ENCODE measurements at places on chromosomes 3 and 15.

DNA sequence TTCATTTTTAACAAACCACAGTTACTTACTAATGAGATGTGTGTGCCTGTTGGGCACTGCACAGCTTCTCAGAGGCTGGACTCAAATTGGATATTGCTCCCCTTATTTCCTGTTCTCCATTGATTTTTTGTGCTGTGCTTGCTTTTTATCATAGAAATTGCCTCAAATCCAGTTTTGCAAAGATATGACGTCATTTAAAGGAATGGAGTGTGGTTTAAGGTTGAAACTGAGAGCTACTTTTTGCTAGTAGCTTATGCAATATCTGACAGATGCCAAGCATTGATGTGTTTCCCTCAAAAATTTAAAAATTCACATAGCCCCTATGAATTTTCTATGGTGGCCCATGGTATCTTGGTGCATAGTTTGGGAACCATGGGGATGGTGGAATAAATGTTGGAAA, 67.7 kb upstream of the ROPN1 start:
- no peak for DNase-seq

GRCh38 chr3:141981084-141981483, 104.6 kb downstream of the ATP1B3 start:
- DNase-seq = no peak

- peak; percentile 52 for DNase-seq
Measured at GRCh38 chr3:58419780-58420507, 13.7 kb downstream of the PDHB start.

DNA sequence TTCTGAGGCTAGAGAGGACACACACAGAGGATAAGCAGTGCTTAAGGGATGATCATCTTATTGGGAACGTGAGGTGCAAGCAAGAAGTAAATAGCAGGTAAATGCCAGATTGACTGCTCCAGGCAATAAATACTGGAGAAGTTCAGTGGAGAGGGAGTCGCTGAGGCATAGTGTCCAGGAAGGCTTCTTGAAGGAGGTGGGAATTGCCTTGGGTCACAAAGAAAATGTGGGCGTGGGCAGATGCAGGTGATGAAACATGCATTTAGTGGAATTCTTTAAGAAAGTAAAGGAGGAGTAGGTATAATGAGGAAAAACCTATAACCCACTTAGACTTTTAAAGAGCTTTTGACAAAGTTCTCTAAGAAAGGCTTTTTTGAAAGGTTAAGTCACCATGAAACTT, 7.4 kb upstream of the SEMA5B start:
- DNase-seq = no peak

DNA sequence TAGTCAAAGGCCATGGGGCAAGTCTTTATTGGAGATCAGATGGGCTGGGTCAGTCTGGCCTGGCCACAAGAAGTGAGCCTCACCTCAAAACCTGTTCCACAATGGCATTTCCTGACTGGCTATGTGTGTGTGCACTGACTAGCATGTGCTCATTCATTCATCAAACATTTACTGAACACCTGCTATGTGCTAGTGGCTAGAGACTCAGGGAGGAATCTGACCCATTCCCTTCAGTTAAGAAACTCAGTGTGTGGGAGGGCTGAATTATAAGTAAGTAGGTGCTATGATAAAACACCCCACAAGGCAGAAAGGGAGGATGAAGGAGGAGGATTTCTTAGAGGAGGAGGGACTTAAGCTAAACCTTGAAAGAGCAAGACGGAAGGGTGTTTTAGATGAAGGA, 5.4 kb upstream of the CGNL1 start:
- DNase-seq = no peak

GRCh38 chr15:25701721-25702465, 161.2 kb downstream of the ATP10A start:
- DNase-seq = peak; percentile 34

GRCh38 chr15:81851757-81852156, 194.1 kb downstream of the MEX3B start:
- DNase-seq = no peak

DNA sequence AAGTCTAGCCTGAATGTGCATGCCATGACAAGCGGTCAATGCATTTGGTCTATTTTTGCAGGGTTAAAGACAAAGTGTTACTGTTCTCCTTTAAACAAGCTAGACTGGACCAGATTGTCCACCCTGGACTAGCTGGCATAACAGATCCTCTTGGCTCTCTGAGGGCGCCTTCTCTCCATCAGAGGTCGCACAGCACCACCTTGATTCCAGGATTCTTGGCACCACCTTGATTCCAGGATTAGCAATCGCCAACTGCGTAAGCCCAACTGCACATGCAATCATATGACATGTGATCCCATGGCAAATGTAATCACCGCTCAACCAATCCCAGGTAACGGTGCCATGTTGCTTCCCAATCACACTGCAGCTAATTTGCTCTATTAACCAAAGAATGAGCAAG, 98.6 kb downstream of the OXNAD1 start:
- no peak for DNase-seq

GRCh38 chr15:70523616-70524015, 239.7 kb downstream of the UACA start:
- peak; percentile 5 for DNase-seq

GRCh38 chr15:59376733-59377132, 4.1 kb upstream of the MYO1E start:
- no peak for DNase-seq

DNA sequence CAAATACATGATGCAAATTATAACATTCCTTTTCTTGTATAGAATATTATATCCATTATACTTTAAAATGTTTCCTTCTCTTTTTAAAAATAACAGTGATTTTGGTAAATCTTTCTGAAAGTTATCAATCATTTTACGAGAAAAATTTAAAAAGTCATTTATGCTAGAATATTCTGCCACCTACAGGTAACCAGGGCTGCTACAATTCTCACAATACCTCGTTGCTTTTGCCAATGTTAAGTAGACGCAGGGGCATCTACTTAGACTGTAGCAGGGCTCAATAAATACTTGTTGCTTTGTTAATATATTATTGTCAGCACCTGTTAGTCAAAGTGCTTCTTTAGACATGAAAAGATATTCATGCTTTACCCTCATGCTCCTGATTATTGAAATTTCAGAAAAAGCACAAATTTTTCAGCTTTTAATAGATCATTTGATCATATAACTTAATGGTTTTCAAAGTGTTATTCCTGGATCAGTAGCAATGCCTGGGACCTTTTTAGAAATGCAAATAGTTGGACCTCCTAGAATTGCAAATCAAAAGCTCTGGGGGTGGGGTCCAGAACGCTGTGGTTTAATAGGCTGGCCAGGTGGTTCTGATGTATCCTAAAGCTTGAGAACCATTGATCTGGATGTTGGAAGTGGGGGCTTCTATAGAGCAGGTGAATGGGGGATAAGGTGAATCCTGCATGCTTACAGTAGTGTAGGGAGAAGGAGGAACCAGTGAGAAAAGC, 223.6 kb upstream of the PDZRN3 start:
- DNase-seq = no peak

GRCh38 chr3:24261521-24261920, 233.1 kb downstream of the THRB start:
- DNase-seq = no peak

DNA sequence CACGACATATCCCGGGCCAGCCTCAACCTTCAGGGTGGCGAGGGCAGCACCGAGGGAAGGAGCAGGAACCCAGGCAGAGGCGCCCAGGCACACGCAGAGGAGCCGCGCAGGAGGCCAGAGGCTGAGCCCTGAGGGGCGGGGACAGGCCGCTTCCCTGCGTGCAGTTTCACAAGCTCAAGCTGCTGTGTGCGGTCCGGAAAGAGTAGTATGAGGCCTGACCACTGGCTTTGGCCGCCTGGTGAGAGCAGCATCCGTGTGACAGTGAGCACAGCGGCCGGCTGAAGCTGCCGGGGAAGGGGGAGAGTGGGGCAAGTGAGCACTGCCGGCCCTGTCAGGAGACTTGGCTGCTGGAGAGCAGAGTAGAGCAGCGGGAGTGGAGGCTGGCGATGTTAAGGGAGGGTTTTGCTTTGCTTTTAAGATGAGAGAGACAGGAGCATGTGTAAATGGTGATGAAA, 8.7 kb downstream of the ZDHHC19 start:
- no peak for DNase-seq

- DNase-seq = no peak
Measured at GRCh38 chr3:48426944-48427629, 2.8 kb downstream of the PLXNB1 start.

GRCh38 chr3:160124224-160124623, 101.0 kb upstream of the C3orf80 start:
- no peak for DNase-seq

DNA sequence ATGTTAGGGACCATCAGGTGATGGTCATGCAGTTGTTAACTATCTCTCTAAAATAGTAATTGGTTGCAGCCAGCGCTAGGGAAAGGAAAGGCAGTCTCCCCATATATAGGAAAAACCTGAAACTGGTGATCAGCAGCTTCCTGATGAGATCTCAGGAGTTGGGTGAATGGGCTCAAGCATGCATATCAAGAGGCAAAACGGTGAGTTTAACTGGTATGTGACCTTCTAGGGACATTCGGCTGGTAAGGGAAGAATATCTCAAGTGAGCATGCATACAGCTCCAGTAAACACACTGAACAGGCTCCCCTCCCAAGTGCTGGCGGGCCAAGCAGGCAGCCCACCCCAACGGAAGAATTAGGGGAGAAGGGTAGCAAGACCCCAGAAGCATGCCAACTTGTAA, 49.3 kb upstream of the ROBO2 start:
- no peak for DNase-seq

GRCh38 chr3:47503033-47503432, 10.5 kb downstream of the ELP6 start:
- no peak for DNase-seq

GRCh38 chr3:127050733-127051132, 67.8 kb downstream of the PLXNA1 start:
- no peak for DNase-seq

GRCh38 chr3:69446402-69447072, 60.6 kb upstream of the FRMD4B start:
- no peak for DNase-seq

GRCh38 chr3:157097198-157097597, 62.7 kb downstream of the CCNL1 start:
- DNase-seq = no peak

DNA sequence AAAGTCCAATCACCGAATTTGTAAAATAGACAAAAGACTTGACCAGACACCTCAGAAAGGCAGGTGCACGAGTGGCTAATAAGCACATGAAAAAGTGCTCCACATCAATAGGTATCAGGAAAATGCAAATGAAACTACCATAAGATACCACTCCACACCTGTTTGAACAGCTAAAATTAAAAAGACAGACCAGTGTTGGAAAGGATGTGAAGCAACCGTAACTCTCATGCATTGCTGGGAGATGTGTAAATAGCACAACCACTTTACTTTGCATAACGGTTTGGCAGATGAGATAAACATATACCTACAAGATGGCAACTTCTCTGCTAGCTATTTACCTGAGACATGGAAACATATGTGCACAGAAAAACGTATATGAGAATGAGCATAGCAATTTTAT, 56.9 kb downstream of the CADPS start:
- no peak for DNase-seq

GRCh38 chr3:129233538-129233937, 15.9 kb upstream of the COPG1 start:
- no peak for DNase-seq

GRCh38 chr3:74801924-74802323, 187.5 kb upstream of the CNTN3 start:
- no peak for DNase-seq

- no peak for DNase-seq
Measured at GRCh38 chr3:16182612-16183011, 8.1 kb downstream of the GALNT15 start.

DNA sequence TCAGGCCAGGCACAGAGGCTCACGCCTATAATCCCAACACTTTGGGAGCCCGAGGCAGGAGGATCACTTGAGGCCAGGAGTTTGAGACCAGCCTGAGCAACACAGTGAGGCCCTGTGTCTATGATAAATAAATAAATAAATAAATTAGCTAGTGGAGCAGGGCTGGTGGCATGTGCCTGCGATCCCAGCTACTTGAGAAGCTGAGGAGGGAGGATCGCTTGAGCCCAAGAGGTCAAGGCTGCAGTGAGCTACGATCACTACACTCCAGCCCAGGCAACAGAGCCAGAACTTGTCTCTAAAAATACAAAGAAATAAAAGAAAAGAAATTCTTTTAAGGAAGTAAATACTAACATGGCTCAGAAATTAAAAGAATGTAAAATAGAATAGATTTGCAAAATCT, 91.8 kb downstream of the LIPC start:
- no peak for DNase-seq

DNA sequence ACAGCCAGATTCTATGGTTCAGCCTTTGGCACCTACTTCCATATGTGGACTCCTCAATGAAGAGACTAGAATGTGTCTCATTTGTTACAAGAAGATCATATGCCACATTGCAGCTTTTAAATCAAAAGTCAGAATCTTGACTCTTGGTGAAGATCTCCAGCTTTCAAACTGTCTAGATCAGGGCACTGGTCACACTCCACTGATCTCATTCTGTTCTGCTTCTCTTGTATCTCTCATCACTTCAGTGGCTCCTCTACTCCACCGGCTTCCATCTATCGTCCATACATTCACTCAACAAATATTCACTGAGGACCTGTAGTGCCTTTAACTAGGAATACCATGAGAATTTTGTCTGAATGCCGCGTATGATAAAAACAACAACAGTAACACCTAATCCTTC, 203.3 kb upstream of the LPP start:
- no peak for DNase-seq

- no peak for DNase-seq
Measured at GRCh38 chr3:52857133-52857532, 22.3 kb upstream of the MUSTN1 start.

DNA sequence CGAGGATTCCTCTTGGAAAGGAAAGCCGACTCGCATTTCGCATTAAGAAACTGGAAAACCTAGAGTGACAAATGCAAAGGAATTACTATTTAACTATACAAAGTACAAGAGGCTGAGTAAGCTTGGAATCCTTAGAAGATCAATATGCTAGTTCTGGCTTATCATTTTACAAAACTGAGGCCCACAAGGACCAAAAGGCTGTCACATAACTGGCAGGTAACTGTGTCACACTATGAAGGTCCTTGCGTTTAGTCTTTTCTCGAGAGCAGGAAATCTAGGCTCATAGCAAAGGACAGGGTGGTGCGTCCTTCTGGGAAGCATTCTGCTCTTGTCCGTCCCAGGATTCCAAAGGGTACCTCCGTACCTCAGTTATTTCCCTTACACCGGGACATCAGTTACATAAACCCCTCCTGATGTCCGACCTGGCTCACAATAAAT, 629 bp downstream of the RPL24 start:
- no peak for DNase-seq
